Aorta (tissue), 5 donors: ENCODE measurements at places on chromosomes 16 and 17. TPM values are rescaled to one million over a fixed set of nuclear protein-coding genes. Genes with fewer than 3 reads are reported as not detected.
A peak's percentile ranks its signal among the peaks of the same experiment; 100 is the strongest.

DNA sequence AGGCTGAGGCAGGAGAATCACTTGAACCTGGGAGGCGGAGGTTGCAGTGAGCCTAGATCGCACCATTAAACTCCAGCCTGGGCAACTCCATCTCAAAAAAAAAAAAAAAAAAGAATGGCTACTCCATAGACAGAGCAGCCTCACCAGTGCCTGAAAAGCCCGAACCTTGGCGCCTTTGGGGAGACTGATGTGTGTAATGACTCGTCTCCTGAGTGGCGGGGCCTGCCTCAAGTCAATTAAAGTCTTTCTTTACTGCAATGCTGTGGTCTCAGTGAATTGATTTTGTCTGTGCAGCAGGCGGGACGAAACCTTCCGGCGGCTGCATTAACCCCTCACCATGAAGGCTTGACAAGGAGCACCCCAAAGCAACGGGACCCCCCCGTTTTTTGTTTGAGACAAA is 3.5 kb upstream of the UQCC4 start:
- H3K4me3 ChIP-seq: no peak overlapping the region
- H3K4me1 ChIP-seq: no peaks in the 10 kb centered on the region
- no peaks in the 10 kb centered on the region for H3K27me3 ChIP-seq
- H3K27ac ChIP-seq: no peak overlapping the region
- no peaks in the 10 kb centered on the region for H3K36me3 ChIP-seq

- DNase-seq: peak; percentile 29
- no peaks in the 10 kb centered on the region for H3K4me1 ChIP-seq
- H3K36me3 ChIP-seq: no peaks in the 10 kb centered on the region
Observed at GRCh38 chr16:49491106-49491670, 117.6 kb downstream of the C16orf78 start.

DNA sequence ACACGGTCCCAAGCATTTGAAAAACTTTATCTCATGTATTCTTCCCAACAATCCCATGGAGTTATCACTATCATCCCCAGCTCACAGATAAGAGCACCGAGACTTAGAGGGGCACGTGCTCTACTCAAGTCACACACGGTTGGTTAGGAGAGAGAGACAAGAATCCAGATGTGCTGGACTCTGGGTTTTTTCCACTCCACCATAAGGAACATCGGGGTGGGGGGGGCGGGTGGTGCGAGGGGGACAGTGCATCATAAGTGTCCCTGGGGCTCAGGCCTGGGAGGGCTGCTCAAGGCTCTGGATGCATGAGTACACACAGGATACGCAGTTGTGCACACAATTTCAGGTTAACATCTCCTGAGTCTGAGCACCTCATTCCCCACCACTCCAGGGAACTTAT is 7.4 kb downstream of the CDC42EP4 start:
- no peaks in the 10 kb centered on the region for H3K27me3 ChIP-seq
- H3K4me1 ChIP-seq: peaks cover 3% of the 10 kb centered on the region
- peaks cover 2% of the 10 kb centered on the region for H3K36me3 ChIP-seq
- no peak overlapping the region for H3K4me3 ChIP-seq

DNA sequence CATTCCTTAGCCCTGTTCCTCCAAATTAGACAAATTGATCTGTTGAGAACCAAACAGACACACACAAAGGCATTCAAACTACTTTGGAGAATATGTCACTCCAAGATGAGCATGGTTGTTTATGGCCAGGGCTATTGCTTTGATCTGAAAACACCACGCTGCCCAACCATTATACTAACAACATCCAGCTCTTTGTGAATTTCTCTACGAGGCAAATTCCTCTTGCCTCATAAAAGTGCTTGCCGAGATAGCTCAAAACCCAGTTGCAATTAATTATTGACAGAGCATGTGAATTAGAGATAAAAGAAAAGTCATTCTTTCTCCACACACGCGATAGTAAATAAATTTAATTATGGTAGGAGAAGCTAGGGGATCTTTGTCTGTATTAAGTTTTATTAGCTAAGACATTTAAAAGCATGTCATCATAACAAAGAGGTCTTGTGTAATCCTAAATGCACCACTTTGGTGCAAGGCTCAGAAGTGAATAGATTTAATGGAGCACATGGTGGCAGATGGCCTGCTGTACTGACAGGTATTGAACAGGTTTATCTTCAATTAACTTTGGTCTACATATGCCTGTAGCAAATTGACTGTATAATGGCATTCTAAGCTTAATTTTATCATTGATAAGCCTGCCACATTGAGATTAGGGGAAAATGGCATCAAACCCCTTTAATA is 441.8 kb downstream of the HS3ST4 start:
- H3K27me3 ChIP-seq: no peaks in the 10 kb centered on the region
- DNase-seq: no peak
- H3K4me1 ChIP-seq: no peaks in the 10 kb centered on the region
- H3K27ac ChIP-seq: no peak overlapping the region
- no peak overlapping the region for H3K4me3 ChIP-seq
- H3K36me3 ChIP-seq: no peaks in the 10 kb centered on the region

DNA sequence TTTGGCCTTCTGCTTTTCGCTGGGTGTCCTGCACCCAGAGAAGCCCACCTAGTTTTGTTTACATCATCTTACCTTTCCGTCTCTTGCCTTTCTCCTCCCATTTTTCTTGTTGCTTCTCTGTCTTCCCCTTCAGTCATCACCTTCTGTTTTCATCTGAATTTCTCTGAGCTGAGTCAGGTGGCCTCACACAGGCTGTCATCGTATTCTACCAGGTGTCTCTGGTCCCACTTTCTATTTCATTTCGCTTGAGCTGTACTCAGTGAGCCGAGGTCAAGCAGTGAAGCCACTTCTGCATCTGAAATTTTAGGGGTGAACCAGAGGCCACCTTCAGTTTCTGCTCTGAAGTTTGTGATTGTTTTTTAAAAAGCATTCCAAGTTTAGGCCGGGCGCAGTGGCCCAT is 9.7 kb downstream of the CRAMP1 start:
- H3K27ac ChIP-seq: no peak overlapping the region
- H3K4me1 ChIP-seq: no peaks in the 10 kb centered on the region
- H3K36me3 ChIP-seq: no peaks in the 10 kb centered on the region

SEZ6L2 gene
- total RNA-seq: 1.4 TPM

ABCA9 gene
- total RNA-seq: 25.1 TPM
